Peyer's patch (tissue), 4 donors: ENCODE measurements at places on chromosomes 4 and X.

- H3K27me3 ChIP-seq: no peaks in the 10 kb centered on the region
- H3K4me1 ChIP-seq: peaks cover 8% of the 10 kb centered on the region
- H3K27ac ChIP-seq: no peak overlapping the region
- no peak overlapping the region for H3K4me3 ChIP-seq
- no peaks in the 10 kb centered on the region for H3K36me3 ChIP-seq
Measured at GRCh38 chr4:3465698-3466671, 2.9 kb downstream of the DOK7 start.

DNA sequence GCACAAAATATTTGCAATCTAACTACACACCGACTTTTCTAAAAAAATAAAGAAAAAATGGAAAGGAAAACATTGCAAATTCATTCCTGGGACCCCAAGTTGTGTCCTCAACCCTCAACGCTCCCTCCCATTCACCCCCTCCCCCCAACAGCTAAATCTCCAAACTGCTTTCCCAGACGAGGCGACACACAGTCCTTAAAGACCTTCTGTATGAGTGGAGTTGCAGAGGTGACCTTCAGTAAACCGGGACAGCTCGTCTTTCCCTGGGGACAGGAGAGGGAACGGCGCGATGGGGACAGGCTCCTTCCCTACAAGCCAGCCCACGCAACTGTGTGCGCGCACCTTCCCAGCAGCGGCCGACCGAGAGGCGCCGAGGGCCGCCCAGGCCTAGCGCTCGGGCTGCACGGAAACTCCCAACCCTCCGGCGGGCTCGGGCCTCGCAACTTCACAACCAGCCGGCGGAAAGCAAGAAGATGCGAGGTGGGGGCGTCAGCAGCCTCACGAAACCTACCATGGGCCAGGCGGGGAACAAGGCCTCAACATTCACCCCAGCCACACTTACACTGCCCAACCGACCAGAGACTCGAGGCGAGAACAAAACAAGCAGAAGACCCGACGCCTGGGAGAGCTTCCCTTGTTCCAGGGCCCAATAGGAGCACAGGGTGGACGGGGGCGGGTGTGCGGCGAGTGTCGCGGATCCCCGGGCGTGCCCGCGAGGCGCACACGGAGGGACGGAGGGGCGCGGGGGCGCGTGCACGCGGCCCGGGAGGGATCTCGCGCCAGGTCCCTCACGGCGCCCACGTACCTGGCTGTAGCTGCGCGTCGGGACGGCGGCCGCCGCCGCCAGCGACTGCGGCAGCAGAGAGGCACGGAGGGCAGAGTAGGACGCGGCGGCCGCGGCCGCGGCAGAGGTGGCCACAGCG lies 763 bp downstream of the GRSF1 start:
- no peaks in the 10 kb centered on the region for H3K4me1 ChIP-seq
- H3K27me3 ChIP-seq: no peaks in the 10 kb centered on the region
- H3K27ac ChIP-seq: peak overlapping the region; percentile 97
- H3K4me3 ChIP-seq: peak overlapping the region; percentile 95
- H3K36me3 ChIP-seq: peaks cover 17% of the 10 kb centered on the region

- H3K4me1 ChIP-seq: no peaks in the 10 kb centered on the region
- no peak for DNase-seq
- H3K36me3 ChIP-seq: no peaks in the 10 kb centered on the region
- no peak overlapping the region for H3K27ac ChIP-seq
- H3K4me3 ChIP-seq: no peak overlapping the region
- no peaks in the 10 kb centered on the region for H3K27me3 ChIP-seq
Measured at GRCh38 chrX:134676436-134676835, 18.2 kb upstream of the PLAC1 start.

- no peak overlapping the region for H3K4me3 ChIP-seq
- H3K4me1 ChIP-seq: no peaks in the 10 kb centered on the region
- H3K27me3 ChIP-seq: no peaks in the 10 kb centered on the region
- no peak for DNase-seq
Measured at GRCh38 chrX:53065104-53065503, 16.5 kb downstream of the GPR173 start.

DNA sequence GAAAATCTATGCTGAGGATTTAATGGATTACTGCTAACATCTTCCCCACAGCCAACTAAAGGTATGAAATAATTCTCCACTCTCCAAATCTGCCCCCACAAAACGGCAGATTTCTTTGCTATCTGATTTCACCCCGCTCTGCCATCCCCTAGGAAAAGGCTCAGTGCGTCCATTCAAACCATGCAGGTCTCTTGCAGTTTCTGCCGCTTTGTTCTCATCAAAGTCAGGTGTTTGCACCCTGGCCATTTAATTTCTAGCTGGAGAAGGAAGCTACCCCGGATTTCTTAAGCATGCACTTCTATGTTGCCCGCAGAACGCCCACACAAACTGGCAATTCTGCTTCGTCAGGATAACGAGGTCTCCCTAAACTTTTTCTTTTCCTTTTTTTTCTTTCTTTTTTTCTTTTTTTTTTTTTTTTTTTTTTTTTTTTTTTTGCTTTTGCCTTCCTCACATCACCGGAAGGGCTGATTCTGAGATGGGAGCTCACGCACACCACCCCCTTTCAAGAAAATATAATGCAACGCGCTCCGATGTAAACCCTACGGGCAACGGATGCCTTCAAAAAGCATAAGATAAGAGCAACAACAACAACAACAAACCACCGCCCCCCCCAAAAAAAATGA lies 3.3 kb downstream of the NLGN4X start:
- H3K36me3 ChIP-seq: no peaks in the 10 kb centered on the region
- no peak overlapping the region for H3K27ac ChIP-seq
- no peak for DNase-seq
- no peak overlapping the region for H3K4me3 ChIP-seq
- H3K27me3 ChIP-seq: no peaks in the 10 kb centered on the region
- H3K4me1 ChIP-seq: no peaks in the 10 kb centered on the region
